ENCODE measurements at places on chromosomes 2 and 18.

- no peak for DNase-seq
These were observed 6.9 kb downstream of the NEU2 start for GRCh38 chr2:233039212-233039845.

GRCh38 chr2:174038462-174038861, 73.3 kb upstream of the SP3 start:
- no peak for DNase-seq

- no peak for DNase-seq
These were observed 283.5 kb upstream of the EPAS1 start for GRCh38 chr2:46013726-46014125.

DNA sequence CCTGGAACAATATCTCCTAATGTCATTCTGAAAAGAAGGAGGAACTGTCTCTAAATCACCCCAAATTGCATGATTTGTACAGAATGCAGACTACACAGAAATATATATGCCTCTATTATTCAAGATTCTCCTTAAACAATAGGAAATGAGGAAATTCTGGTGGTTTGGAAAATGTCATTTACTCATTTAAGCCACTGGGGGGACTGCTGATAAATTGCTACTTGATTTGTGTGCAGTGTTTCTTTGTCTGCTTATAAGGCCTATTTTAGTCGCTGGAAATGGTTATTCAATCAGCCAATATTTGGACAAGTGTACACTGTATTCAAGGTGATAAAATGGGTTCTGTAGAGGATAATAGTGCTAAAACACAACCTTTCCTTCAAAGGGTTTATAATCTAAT, 801.9 kb upstream of the CELF4 start:
- no peak for DNase-seq

DNA sequence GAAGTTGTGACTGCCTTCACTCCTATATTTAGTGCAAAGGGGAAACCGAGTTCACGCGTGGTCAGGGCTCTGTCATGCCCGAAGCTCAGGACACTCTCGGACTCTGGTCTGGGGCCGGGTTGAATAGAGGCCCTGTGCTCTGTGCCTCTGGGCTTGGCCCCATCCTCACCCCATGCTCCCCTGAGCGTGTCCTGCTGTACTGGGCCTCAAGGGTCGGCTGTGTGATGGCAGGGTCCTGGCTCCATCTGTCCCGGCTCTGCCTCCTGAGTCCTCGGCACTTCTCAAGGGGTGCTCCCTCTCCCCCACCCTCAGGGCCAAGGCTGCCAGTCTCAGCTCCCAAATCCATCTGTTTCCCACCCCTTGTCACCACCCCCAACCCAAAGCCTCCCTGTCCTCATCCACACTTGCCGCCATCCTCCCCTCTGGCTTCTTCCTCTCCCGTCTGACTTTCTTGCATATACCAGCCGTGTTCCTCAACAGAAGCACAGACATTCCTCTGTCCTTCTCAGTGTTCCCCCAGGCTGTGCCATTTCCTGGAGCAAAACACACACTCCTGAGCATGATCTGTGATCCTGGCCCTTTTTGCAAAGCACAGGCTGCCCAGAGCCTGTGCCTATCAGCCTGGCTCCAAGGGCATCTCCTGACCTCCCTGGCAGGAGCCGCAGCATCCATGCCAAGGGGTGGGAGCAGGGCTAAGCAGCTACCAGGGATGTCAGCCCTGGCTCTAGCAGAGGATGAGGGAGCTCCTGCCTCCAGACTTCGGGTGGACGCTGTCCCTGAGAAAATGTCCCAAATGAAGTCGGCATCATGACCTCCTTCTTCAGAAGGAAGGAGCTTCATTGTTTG, 64.2 kb upstream of the OTOS start:
- DNase-seq, result no peak

DNA sequence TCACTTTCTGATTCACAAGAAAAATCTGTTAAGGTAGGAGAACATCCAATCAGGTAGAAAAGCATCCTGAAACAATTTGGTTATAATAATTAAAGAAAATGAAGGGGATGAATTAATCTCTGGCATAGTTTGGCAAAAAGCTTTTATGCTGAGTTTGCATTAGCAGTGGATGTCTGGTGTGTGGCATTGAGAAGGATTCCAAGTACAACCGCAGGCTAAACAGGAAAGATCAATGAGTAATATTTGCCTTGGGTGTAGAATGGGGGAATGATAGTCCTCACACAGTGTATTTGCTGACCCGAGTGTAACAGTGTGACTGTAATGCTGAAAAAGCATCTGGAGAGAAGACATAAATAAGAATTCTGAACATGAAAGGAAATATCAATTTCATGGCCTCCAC, 68.3 kb upstream of the SESTD1 start:
- no peak for DNase-seq

GRCh38 chr2:33552758-33553461, 46.2 kb downstream of the FAM98A start:
- no peak for DNase-seq

GRCh38 chr2:101328474-101329007, 20.0 kb upstream of the RNF149 start:
- DNase-seq, result no peak

GRCh38 chr2:102082571-102083392, 59.8 kb upstream of the IL1R1 start:
- DNase-seq, result peak; percentile 57

- DNase-seq, result no peak
These were observed 97.9 kb upstream of the GPR45 start for GRCh38 chr2:105143467-105144151.

GRCh38 chr2:164511738-164512137, 109.5 kb downstream of the GRB14 start:
- no peak for DNase-seq

DNA sequence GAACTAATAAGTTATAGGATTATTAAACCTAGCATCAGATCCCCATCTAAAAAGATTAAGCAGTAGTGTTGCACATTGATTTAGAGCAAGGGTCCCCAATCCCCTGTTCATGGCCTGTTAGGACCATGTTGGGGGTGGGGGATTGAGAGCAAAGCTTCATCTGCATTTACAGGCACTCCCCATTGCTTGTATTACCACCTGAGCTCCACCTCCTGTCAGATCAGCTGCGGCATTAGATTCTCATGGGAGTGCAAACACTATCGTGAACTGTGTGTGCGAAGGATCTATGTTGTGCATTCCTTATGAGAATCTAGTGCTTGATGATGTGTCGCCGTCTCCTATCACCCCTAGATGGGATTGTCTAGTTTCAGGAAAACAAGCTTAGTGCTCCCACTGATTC, 18.4 kb upstream of the PSD4 start:
- DNase-seq, result no peak

DNA sequence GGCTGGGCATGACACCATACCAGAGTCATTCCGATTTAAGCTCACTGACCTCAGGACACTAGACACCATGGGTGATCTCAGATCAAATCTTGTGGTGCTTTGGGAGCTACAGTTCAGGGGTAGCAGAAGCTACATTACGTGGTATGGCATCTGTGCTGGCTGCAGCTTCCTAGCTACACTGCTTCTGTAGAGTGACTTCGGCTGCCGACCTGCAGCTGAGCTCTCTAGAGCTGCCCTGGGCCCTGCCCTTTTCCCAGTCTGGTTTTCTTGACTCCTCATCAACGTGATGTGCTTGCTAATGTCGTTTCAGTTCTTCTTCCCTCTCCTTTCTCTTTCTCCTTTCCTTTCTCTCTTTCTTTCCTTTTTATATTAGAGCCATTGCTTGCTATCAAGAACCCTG, 100.2 kb downstream of the AP1S3 start:
- DNase-seq, result no peak

GRCh38 chr2:94876523-94876863, 5.3 kb downstream of the TEKT4 start:
- no peak for DNase-seq

DNA sequence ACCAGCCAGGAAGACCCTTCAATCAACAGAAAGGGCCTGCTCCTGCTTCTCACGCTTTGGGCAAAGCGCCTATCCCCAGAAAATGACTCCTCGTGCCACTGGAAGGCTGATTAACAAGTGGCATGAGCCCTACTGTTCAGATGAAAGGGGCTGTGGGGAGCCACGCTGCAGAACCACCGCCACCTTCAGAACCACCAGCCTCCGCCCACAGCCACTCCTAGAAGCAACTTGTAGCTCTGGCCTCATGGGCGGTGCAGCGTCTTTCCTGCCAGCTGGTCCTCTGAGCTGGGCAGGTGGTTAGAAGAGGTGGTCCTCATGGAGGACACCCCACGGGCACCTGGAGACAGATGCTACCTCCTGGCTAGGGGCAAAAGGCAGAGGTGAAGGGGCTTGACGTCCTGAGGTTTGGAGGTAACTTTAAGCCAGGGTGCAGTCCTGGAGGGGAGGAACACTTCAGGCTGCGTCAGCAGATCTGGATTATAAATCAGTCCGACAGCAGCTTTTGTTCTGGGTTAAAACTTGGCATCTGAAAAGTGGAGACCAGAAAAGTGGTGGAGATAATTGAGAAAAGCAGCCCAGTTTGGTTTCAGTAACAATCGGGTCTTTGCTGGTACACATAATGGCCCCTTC, 861 bp upstream of the SEMA4C start:
- DNase-seq, result peak; percentile 53

DNA sequence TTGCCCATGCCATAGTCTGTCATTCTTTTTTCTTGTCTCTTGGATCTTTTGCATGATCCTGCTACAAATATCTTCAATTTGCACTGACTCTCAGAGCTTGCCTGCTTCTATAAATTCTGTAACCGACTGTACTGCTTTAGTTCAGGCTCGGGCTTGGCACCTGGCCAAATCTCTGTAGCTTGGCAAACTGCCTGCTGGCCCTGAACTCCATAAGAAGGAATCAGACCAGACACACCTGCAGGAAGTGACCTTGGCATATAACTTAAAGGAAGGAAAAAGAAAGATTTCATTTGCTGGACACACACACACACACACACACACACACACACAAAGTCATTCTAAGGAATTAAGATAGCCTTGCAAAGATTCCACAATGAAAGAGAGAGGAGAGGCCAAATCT, 291.2 kb upstream of the DDX18 start:
- no peak for DNase-seq

DNA sequence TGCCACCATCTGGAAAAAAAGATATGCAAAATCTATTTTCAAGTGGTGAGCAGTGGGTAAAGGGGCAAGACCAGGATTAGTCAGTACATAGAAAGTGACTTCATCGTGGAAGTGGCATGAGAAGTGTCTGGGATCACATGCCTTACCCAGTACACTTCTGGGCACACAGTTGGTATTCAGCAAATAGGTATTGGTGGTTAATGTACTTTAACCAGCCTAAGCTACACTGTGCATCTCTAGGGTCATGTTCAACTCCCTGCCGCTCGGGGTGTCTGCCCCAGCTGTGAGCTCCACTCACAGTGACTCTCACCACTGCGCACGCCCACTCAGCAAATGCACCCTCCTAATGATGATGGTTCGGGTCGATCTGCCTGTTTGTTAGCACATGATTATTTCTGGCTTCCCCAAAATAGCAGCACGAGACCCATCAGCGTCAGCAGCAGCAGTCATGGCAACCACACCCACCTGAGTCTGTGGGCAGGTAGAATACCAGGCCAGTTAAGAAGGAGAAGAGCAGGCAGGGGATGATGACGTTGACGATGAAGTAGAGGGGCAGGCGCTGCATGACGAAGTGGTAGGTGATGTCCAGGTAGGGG, 11.1 kb downstream of the CHRNA1 start:
- DNase-seq, result peak; percentile 34

- DNase-seq, result no peak
These were observed 1.1 kb downstream of the EMILIN1 start for GRCh38 chr2:27079233-27080139.

DNA sequence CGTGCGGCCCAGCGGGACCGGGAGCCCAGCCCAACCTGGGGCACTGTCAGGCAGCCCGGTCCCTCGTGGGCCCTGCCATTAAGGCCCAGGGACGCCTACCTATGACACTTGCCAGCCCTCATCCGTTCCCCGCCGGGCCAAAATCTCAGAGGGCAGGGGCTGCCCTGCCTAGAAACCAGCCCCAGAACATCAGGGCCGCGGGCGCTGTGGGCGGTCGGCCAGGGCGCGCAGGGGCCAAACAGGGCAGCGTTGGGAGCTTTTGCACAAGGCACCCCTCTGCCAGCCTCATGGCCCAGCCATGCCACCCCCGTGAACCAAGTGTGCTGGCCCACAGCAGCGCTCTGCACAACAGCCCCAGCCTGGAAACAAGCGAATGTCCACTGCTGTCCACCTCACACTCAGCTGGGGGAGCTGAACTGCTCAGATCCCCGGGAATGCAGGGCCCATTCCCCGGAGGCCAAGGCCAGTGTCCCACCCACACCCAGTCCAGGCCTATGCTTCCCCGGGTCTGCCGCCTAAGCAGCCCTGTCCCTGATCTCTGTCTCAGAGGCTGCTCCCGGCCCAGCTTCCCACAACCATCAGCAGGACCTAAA, 3.5 kb upstream of the NEURL3 start:
- no peak for DNase-seq

GRCh38 chr18:6606411-6607085, 123.0 kb upstream of the ARHGAP28 start:
- no peak for DNase-seq

- no peak for DNase-seq
These were observed 25.5 kb upstream of the KCNG2 start for GRCh38 chr18:79772108-79772864.

DNA sequence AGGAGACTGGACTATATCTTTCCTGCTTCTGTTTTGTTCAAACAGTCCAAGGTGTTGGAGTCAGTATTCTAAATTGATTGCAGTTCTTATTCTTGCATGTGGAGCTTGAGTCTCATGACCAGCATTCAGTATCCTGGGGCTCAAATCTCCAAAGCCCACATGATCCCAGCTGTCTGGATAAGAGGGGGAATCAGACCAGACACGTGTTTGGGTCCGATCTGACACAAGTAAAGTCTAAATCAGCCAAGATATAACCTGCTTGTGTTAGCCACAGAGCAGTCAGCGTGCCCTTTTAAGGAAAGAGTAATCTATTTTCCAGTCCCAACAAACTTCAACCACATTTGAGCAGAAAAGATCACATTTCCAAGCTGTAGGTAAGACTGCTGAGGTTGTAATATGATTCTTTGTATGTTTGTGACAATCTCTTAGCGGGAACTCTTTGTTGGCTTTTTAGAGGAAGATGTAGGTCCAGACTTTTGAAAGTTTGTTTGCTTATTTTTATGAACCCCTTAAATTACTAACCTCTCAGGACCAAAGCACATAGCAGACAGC, 334.6 kb downstream of the SLC4A3 start:
- no peak for DNase-seq

GRCh38 chr2:127407091-127407490, 11.1 kb upstream of the PROC start:
- DNase-seq, result no peak

DNA sequence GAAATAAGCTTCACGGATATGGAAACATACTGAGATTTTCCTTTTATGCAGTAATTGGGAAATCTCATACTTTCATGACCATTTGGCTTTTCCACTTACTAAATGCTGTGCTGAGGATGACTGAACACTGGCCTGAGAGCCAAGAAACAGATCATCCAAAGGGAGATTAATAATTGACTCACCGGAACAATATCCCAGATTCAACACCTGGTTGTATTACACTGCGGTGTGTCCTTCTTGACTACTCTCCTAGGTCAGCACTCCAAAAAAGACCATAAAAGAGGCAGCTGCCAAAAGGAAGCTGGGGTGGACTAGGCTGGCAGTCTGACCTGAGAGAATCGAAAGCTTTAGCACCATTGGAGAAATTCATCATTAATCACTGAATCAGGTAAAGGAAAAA, 469.1 kb downstream of the CBLN2 start:
- DNase-seq, result no peak

- no peak for DNase-seq
These were observed 187.2 kb downstream of the LRRTM1 start for GRCh38 chr2:80117401-80117800.

GRCh38 chr2:54497763-54498680, 41.9 kb downstream of the SPTBN1 start:
- no peak for DNase-seq

GRCh38 chr2:199982126-199982843, 26.9 kb downstream of the MAIP1 start:
- no peak for DNase-seq
